ENCODE measurements at places on chromosomes 13 and 19. TPM values are rescaled to one million over a fixed set of nuclear protein-coding genes. Genes with fewer than 3 reads are reported as not detected.

DNA sequence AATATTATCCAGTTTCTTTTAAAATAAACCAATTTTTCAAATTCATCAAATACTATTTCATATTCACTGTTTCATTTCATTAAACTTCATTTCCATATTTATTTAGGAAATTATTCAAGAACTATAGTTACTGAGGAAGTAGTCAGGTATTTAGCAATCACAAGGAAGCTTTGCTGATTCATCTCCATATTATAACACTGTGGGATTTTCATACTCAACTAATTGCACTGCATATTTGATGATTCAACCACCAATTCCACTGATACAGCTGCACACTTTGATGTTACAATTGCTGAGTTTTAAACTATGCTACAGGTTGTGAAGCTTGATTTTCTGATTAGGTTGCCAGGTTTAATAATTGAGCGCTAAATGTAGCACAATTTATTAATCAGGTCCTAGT lies 556.8 kb upstream of the SLITRK1 start:
- no peak for DNase-seq

- no peak for DNase-seq
Measured at GRCh38 chr19:31504221-31504620, 155.0 kb upstream of the TSHZ3 start.

GRCh38 chr19:49558591-49558990 lies 21.8 kb downstream of the NOSIP start:
- no peak for DNase-seq

DNA sequence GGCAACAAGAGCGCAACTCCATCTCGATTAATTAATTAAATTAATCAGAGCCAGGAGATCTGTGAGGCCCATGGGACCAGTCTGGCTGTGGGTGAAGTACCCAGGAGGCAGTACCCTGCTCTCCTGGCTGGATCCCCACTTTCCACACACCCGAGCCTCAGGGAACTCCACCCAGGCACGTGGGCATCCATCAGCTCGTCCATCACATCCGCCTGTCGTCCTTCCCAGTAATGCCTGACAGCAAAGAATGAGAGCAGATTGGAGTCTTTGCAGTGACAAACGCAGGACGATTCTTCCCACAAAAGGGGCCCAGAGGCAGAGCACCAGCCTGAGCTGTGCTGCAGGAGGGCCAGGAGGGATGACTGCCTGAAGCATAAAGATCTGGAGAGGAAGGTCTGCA lies 35.8 kb downstream of the VSTM2B start:
- DNase-seq = no peak

DNA sequence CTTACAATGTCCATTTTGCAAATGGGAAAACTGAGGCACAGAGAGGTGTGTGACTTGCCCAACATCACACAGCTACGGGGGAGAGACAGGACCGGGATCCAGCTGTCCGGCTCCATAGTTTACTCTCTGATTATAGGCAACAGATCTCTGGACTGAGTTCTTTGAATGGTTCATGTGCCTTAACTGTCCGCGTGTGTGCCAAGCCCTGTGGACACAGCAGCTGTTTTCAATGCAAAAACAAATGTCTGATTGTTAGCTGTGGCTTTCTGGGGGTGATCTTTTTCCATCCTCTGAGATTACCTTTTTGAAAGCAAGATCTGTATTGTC lies 94.1 kb downstream of the KL start:
- DNase-seq = no peak

DNA sequence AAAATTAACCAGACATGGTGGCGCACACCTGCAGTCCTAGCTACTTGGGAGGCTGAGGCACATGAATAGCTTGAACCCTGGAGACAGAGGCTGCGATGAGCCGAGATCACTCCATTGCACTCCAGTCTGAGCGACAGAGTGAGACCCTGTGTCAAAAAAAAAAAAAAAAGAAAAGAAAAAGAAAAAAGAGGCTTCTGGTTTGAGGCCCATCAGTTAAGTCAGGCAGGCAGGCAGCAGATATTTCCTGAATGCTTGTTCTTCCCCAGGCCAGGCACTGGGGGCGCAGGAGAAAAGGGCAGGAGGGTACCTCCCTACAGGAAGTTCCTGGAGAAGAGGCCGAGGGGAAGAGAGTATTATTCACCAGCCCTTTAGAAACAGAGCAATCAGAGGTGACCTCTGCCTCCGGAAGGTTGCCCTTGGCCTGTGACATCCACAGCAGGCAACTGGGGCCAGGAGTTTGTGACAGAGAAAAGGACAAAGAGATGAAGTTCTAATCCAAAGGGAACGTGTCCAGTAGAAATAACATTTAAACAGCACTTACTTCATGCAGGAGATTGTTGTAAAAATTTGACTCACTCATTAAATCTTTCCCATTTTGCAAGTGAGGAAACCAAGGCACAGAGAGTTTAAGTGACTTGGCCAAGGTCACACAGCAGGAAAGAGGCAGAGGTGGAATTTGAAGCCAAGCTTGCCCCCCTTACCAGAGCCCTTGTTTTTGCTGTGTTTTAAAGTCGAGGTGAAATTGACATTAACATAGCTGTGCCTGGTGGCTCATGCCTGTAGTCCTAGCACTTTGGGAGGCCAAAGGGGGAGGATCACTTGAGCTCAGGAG lies 4.3 kb upstream of the RLN3 start:
- DNase-seq = no peak

The FAM216B gene
- not detected for polyA plus RNA-seq

The DCLK1 gene
- polyA plus RNA-seq = 6.3 TPM

DNA sequence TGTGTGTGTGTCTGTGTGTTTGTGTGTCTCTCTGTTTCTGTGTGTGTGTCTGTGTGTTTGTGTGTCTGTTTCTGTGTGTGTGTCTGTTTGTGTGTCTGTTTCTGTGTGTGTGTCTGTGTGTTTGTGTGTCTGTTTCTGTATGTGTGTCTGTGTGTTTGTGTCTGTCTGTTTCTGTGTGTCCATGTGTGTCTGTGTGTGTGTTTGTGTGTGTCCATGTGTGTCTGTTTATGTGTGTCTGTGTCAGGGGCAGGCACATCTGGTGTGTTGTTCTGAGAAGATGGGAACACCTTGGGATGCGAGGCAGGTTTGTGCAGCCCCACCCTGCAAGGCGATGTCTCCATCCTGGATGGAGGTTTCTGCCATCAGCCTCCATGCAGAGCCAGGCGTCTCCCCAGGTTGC lies 275.8 kb upstream of the SOX1 start:
- DNase-seq = no peak

The CYP2F1 gene
- polyA plus RNA-seq = not detected

The CIRBP gene
- polyA plus RNA-seq = 719 TPM

The CEACAM21 gene
- 2.1 TPM for polyA plus RNA-seq
